ENCODE measurements at places on chromosomes 7 and 10.

DNA sequence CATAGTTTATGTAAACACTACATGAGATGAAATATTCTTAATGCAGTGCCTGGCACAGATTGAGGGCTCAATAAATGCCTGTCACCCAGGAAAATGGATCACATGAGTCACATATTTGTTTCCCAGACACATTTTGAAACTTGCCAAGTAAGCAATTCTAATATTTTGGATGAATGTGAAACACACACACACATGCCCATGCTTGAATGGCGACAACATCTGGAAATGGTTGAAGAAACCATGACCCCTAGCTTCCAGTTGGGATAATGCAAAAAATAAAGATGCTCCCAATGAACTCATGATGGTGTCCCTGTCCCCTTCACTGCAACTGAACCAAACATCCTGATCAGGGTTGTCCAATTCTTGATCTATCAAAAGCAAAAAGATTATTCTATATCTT, 797.3 kb downstream of the XPNPEP1 start:
- DNase-seq = no peak

DNA sequence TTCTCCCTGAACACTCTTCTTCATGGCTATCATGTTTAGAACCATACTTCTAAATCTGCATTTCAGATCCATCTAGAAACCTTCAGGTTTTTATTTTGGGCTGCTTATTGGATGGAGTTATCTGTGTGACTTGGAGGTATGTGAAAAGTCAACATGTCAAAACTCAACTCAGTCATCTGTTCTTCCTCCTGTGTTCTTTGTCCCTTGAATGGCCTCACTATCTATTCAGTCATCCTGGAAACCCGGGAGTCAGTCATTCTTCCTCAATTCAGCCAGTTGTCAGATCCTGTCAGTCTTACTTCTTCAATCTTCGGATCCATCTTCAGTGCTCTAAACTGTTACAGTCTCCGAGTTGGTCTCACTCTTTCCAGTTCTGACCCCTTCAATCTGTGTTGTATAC, 52.2 kb downstream of the VKORC1L1 start:
- DNase-seq = no peak

DNA sequence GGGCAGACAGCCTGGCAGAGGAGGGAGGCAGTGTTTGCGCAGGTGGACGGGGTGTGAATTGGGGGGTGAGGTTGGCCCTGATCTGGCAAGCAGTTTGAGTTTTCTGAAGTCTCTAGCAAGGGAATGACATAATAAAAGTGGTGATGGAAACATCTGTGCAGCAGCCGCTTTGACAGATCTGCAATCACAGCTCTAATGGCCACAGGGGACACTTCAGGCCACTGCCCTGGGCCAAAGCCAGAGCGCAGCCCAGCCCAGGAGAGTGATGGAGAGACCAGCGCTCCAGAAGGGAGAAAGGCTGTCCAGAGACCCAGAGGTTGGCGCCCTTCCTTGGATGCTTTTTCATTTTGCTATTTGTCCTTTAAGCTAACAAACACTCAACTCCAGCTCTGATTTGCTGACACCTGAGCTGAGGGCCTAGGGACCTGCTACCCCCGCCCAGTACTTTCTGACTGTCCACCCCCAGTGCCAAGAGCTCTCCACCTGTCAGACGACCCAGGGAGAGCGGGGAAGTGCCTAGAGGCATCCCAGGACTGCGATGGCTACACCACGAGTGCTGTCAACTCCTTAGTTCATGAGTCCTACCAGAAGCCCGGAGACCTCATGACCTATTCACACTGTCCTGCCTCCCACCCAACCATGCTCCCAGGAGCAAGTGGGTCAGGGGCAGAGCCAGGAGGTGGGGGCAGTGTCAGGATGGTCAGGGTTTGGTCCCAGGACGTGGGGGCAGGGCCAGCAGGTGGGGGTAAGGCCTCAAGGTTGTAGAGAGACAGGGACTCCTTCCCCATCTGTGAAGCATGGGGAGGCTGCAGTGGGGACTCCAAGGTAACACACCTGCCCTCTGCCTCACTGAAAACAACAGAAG, 112.6 kb downstream of the PRKAG2 start:
- DNase-seq = no peak

DNA sequence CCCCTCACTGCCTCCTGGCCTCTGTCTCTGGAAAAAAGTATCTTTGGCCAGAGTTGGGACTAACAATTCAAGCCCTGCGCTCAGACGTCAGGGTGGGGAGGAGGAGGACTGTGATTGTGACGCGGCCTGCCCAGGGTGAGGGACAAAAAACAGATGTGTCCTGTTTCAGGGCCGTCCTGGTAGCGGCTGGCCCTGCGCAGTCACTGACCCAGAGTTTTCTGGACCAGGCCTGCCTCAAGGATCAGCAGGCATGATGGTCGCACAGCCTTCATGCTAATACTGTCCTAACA, 110.1 kb downstream of the CYTH3 start:
- no peak for DNase-seq

GRCh38 chr10:92789067-92789466, 59.3 kb upstream of the EXOC6 start:
- peak; percentile 18 for DNase-seq
